ENCODE measurements at places on chromosomes 2 and 18. TPM values are rescaled to one million over a fixed set of nuclear protein-coding genes. Genes with fewer than 3 reads are reported as not detected.

DNA sequence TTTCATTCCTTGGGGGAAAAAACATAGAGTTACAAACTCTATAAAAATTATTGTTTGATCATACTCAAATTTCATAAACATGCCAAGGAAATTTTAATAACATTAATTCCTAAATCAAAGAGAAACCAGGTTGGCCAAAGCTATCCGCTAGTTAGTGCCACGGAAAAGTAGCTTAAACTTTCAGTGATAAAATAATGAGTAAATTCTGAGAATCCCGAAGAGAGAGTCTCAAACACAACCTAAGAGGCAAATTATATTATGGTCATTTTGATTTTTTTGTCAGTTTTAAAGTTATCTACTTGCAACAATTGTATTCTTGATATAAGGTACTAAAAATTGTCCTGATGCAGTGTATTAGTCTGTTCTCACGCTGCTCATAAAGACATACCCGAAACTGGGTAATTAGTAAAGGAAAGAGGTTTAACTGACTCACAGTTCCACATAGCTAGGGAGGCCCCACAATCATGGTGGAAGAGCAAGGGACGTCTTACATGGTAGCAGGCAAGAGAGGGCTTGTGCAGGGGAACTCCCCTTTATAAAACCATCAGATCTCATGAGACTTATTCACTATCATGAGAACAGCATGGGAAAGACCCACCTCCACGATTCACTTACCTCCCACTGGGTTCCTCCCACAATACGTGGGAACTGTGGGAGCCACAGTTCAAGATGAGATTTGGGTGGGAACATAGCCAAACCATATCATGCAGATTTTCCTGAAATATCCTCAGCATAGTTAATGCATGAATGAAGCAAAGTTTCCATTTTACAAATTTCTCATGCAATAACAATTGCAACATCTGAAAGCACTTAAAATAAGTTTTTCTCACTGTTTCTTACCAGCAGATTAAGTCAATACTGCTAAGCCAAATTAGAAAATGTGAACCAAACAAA, 205.9 kb upstream of the STK17B start:
- peak; percentile 19 for DNase-seq

- no peak for DNase-seq
Observed at GRCh38 chr2:240795916-240796510, 24.0 kb downstream of the KIF1A start.

GRCh38 chr2:8045081-8045614, 636.7 kb upstream of the ID2 start:
- no peak for DNase-seq

CHRND gene
- total RNA-seq = not detected

DNA sequence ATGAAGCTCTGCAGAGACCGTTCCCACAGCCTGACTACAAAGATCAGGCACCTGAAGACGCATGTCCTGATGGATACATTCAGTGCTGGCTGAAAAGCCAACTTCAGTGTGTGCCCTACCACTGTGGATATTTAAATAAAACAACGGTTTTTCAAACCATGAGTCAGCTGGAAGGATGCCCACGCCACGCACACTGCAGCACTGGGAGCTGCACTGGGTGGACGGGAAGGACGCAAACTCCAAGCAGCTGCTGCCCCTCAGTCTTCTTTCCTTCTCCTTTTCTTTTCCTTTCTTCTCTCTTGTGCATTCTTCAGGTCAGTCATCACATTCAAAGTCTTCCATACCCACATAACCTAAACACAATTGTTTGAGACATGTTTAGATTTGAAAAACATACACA, 7.9 kb downstream of the TMEM18 start:
- peak; percentile 29 for DNase-seq

- DNase-seq = peak; percentile 62
Observed at GRCh38 chr2:73239776-73240175, 5.7 kb downstream of the CCT7 start.

DNA sequence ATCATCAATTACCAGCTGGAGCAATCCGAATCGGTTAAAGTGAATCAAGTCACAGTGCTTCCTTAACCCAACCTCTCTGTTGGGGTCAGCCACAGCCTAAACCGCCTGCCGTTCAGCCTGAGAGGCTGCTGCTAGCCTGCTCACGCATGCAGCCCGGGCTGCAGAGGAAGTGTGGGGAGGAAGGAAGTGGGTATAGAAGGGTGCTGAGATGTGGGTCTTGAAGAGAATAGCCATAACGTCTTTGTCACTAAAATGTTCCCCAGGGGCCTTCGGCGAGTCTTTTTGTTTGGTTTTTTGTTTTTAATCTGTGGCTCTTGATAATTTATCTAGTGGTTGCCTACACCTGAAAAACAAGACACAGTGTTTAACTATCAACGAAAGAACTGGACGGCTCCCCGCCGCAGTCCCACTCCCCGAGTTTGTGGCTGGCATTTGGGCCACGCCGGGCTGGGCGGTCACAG, 496 bp upstream of the ITGA4 start:
- DNase-seq = peak; percentile 29

MBD5 gene
- total RNA-seq = 20.6 TPM

- no peak for DNase-seq
Observed at GRCh38 chr2:37882036-37882435, 43.1 kb upstream of the RMDN2 start.

CRYGC gene
- total RNA-seq = not detected

DNA sequence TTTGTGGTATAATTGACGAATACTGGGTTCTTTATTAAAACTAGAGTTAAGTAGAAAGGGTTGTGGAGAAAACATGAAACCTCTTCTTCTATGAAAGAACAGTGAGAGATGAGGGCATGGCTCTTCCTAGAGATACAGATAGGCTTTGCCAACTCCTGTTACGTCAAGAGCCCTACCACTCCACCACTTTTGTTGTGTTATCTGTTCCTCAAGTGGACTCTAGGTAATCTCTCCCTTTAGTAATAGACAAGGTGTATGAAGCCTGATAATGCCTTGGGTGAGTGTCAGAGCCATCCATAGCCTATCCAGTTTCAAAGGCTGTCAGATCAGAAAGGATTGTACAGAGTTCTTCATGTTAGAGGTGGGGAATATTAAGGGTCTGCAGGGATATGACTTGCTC, 176.4 kb downstream of the SETBP1 start:
- no peak for DNase-seq

GRCh38 chr2:7032371-7032770, 115.2 kb downstream of the RNF144A start:
- no peak for DNase-seq

DNA sequence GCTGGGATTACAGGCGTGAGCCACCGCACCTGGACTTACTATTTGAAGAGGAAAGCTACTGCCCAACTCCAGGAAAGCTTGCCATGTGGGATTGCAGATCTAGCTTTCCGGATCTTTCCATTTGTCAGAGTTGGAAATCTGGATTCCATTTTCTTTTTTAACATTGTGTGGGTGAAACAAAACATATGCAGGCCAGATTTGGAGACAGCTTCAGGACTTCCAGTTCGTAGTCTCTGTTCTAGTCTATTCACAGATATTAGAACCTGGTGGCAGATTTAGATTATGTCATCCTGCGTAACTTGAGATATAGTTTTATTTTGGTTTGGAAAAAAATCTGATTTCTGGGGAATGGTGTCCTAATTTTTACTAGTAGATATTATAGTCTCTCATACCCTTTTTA, 70.5 kb downstream of the ZNF236 start:
- no peak for DNase-seq

DNA sequence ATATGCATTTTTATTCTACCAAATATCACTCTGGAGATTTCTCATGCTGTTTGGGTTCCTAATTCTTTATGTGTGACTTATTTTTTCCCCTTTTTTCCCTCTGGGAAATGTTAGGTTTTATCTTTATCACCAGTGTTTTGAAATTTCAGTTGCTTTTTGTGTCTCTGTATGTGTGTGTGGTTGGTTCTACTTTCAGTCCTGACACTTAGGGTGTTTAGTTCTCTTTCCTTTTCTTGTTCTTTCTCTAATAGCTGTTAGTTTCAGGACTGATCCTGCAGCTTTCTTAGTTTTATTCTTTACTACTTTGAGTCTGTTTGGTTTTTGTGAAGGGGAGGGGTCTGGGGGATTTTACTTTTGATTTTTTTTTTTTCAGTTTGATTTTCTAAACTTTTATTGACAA, 23.1 kb downstream of the PPM1B start:
- no peak for DNase-seq

DNA sequence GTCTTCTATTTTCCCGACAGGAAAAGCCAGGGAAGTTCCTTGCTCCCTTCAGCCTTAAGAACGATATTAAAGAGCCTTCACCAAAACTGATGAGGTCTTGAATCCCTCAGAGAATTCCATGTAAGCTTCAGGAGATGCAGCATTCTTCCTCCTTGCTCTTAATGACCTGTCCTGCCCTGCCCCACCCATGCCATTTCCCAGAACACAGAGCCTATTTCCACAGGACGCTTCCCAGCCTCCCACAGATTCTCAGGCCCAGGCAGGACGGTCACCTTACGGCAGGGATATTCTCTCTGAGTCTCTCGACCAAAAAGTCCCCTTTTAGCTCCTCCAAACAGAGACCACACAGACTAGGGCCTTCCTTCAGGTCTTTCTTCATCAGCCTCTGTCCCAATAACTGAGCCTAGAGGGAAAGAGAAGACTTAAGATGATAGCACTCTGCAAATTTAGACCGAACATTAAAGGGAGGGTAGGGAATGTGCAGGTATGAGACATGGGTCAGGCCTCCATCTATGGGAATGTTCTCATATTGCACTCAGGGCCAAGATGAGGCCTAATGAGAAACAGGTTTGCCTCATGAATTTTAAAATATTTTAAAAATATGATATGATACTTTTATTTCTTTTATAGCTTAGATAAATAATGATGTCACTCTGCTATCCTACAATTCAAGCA, 62.1 kb downstream of the COBLL1 start:
- no peak for DNase-seq

GRCh38 chr18:62531931-62532330, 9.1 kb downstream of the ZCCHC2 start:
- DNase-seq = no peak
